ENCODE measurements at places on chromosomes 2 and 18.

GRCh38 chr2:176138923-176139660, 9.6 kb downstream of the HOXD8 start:
- DNase-seq = no peak

- DNase-seq = no peak
These were observed 249.0 kb downstream of the TRIB2 start for GRCh38 chr2:12965540-12966269.

DNA sequence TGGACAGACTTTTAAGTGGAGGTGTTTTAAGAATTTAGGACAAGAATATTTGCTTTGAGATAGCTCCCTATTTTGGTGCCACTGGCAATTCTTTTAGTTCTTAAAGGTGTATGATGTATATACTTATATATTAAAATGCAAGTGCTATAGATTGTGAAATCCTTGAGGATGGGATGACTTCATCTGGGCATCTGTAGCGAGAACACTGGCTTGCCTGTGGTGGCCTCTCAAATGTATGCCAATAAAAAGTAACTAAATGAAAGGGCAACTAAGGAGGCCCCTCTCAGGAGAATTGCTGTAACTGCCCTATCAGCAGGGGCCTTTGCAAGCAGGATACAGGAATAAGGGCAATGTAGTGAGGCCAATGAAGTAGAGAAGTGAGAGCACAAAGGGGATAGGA, 2.6 kb upstream of the THUMPD2 start:
- no peak for DNase-seq

- DNase-seq = no peak
These were observed 130.6 kb upstream of the UBE2E3 start for GRCh38 chr2:180849851-180850250.

DNA sequence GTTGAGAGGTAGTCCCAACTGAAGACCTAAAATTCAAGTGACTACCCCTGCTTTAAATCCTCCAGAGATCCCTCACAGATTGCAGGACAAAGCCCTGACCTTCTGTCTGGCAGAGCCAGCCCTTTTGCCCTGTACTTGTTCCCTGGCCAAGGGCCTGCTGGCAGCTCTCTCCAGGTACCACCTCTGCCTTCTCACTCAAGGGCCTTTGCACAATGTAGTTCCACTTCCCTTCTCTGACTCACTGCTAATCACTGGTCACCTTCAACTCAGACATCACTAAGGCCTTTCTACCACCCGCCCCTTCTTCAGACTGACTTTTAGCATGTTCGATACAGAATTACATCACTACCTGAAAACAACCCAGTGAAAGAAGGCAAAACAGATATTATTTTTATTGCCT, 411.0 kb downstream of the TMEM182 start:
- DNase-seq = no peak

GRCh38 chr18:58132595-58133261, 88.7 kb downstream of the NEDD4L start:
- DNase-seq = no peak

DNA sequence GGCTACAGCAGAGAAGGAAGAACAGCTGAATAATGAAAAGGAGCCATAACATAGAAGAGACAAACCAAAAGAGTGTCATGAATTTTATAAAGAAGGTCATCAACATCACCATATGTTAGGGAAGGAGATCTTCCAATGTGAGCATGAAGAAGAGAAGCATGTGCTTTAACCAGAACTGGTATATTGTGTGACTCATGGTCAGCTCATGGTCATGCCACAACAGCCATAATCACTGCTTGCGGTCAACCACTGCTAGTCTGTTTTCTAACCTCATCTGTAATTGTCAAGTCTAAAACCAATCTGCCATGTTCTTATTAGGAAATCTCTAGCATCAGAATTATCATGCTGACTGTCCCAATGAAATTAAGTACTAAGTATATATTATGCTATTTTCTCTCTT, 204.1 kb upstream of the VRK2 start:
- DNase-seq = no peak

DNA sequence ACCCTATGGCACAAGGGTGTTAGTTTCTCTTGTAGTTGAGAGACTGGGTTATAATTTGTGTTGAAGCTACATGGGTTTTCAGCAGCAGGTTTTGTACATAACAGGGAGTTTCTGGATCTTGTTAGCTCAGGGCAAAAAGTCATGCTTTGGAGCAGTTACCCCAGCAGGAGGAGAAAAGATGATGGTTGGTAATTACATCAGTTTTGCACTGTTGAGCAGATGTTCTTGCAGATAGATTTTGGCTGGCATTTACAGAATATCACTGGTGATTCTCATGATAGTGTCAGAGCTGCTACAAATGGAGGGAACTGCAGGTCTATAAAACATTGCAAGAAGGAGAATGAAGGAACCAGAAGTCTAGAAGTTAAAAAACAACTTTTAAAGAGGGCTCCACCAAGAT, 215.2 kb upstream of the ATP5MC3 start:
- no peak for DNase-seq

Measured in activated CD4-positive, alpha-beta memory T cell treated with anti-CD3 and anti-CD28 coated beads for 36 hours (primary cell).